Cerebellum (tissue), 4 donors: ENCODE measurements at places on chromosomes 12 and 14.

DNA sequence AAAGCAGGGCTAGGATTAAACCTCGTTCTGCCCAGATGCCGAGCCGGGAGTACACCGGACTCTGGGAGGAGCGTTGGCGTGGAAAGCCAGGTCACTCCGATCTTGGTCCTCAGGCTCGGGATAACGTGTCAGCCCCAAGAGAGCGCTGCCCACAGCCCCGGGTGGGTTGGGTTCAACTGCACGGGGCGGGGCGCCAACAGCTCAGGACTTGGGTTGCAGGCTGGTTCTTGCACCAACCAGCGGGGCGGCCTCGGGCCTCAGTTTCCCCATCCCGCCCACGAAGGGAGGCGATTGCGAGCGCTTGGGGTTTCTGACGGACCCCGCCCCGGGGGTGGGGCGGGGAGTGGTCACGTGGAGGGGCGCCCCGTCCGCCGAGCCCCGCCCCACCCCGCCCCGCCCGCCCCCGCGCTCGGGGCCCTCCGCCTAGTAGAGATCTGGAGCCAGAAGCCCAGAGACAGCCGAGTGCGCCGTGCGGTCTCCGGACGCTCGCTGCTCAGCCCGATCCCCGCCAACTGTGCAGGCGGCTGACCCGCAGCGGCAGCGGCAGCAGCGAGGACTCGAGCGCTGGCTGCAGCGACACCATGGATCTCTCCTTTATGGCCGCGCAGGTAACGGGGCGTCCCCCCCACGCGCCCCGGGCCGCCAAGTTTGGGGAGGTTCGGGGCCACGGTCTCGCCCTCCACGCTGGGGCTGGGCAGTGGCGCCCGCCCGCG is at the start of gene C14orf132:
TSS of gene C14orf132 (plus strand) at position 443 of the 713 bp plus-strand sequence. CDS start at position 582, 139 bp downstream.
- DNase-seq = peak; percentile 93

- no peak for DNase-seq
Observed at GRCh38 chr14:76218662-76219061, 66.9 kb downstream of the GPATCH2L start.

- DNase-seq = no peak
Observed at GRCh38 chr12:11496157-11496851, 100.9 kb upstream of the PRB2 start.

DNA sequence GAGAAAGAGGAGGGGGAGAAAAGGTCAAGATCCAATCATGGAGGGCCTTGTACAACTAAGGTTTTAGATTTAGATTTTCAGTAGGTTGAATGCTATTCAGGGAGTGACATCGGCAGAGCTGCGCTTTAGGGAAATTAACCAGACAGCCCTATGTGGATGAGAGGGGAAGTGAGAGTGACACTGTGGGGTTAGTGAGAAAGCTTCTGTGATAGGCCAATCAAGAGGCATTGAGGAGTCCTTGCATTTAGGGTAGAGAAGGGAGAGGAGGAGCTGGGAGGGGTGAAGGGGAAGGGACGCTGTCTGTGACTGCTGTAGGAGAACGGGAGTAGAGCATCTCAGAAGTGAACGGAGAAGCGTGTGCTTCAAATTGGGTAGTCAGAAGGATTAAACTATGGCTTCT is 3.4 kb downstream of the HSD17B6 start:
- no peak for DNase-seq

- DNase-seq = no peak
Observed at GRCh38 chr12:12428961-12429657, 72.2 kb downstream of the BORCS5 start.

DNA sequence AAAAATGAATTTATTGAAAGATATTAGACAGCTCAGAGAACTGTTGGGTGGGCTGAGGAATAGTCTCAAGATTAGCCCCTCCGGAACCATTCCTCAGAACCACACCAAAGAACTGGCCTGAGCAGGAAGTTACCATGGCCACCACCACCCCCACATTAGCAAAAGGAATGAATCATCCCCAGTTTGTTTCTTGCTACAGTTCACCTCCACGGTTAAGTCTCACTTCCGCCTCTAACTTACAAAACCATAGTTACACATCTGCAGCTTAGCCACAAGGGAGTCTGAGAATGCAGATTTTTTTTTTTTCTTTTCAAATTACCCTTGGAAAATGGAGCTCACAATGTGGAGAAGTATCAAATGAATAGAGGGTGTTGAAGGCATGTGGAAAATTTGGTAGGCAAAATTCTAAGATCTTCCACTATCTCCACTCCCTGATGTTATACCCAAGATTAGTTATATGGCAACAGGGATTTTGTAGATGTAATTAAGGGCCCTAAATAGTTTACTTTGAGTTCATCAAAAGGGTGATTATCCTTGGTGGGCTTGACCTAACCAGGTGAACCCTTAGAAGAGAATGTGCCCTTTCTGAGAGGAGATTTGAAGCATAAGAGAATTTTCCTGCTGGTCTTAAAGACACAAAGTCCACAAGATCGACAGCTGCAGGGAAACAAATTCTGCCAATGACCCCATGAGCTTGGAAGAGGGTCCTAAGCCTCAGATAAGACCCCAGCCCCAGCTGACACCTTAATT is 129.8 kb upstream of the KRR1 start:
- no peak for DNase-seq

- no peak for DNase-seq
Observed at GRCh38 chr12:33588725-33589405, 149.2 kb upstream of the SYT10 start.

- no peak for DNase-seq
Observed at GRCh38 chr12:6018265-6018664, 73.2 kb upstream of the ANO2 start.

- no peak for DNase-seq
Observed at GRCh38 chr12:2338991-2339431, 286.2 kb downstream of the CACNA1C start.

- DNase-seq = no peak
Observed at GRCh38 chr12:46920499-46920898, 94.7 kb upstream of the SLC38A4 start.

- no peak for DNase-seq
Observed at GRCh38 chr14:31902002-31902401, 175.1 kb upstream of the ARHGAP5 start.

DNA sequence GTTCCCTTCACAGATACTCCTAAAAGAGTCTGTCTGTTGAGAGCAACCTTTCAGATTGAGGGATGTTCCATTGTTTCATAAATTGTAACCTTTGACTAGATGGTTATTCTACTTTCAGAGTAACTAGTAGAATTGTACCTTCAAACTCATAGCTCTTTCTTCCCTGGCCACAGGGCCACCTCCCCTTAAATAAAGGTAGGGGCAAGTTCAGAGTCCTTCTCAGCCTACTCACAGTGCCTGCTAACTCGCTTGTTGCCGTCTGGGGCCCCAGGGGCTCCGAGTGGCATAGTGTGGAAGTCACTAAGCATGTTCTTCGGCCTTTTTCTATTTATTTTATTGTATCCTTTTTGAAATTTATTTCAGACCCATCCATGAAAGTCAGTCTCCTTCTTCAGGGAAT is 250.4 kb downstream of the ALX1 start:
- DNase-seq = no peak

DNA sequence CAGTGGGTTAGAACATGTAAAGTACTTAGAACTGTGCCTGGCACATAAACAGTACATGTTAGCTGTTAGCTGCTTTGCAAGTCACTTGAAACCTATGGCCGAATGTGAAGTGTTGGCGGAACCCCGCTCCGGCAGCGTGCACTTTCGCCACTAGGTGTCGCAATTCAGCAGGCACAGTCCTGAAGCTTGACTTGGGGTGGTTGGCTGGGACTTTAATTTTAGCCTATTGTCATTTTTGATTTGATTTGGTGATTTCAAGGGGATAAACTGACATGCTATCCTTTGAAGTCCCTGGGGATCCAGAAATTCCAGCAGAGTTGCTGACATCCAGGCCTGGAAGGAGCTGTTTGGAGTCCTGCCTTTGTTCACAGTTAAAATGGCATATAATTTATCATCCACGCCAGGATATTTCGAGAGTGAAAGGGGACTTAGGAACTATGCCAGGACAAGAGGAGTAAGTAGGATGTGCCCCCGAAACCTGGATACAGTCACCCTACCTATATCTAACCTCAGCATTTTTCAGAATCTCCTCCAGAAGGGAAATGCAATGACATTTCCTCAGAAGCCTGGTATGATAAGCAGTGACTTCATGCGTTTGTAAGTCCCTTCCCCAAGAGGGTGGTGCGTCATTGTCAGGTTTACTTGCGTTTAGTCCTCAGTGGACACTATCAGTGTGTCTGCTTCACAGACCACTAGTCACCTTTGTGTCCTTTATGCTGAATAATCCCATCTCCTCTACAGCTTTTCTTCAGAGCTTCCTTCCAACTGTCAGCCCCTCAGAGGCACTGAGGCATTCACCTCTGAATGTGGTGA is 3.5 kb upstream of the TSPAN9 start:
- peak; percentile 90 for DNase-seq

- DNase-seq = no peak
Observed at GRCh38 chr14:51869411-51870100, 9.1 kb downstream of the GNG2 start.

- DNase-seq = no peak
Observed at GRCh38 chr12:96478011-96478410, 11.4 kb upstream of the CFAP54 start.

- DNase-seq = no peak
Observed at GRCh38 chr14:103735439-103735814, 19.8 kb downstream of the ZFYVE21 start.

DNA sequence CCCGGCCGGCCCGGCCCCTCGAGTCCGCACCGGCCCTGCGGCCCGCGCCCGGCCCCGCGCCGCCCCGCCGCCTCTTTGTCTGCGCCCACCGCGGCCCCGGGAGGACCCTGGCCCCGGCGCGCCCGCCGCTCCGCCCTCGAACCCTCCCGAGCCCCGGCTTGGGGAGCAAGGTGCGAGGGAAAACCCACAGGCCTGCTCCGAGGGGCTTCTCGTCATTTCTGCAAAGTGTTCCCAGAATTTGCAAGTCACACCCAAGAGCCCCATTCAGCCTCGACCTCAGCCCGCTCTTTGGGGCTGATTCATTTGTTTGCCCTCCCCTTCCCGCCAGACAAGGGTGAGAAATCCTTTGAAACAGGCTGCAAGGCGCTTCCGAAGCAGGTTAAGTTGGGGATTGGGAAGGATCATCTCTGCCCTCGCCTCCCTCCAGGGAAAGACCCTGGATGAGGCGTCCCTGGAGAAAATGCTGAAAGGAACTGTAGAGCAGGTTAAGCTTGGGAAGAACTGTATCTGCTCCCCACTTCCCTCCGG is 325 bp upstream of the CLIP1 start:
- no peak for DNase-seq

DNA sequence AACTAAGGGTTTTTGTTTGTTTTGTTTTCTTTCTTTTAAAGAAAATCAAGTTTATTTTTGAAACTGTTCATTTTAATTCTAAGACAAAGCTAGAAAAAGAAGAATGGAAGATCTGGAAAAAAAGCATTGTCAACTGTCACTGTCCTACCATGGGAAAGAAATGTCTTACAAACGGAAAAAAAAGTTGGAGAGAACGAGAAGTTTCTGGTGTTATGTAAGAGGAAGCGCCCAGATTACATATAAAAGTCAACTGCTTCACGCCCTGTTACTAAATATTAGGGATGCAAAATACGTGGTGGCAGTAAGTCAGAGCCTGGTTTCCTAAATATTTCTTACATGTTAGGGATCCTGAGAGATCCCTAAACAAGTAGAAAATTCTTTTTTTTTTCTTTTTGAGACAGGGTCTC is 14.3 kb upstream of the FBXL14 start:
- no peak for DNase-seq

GRCh38 chr14:102182936-102183619 is 43.4 kb downstream of the WDR20 start:
- no peak for DNase-seq

- DNase-seq = no peak
Observed at GRCh38 chr14:53619691-53620231, 336.9 kb downstream of the BMP4 start.

DNA sequence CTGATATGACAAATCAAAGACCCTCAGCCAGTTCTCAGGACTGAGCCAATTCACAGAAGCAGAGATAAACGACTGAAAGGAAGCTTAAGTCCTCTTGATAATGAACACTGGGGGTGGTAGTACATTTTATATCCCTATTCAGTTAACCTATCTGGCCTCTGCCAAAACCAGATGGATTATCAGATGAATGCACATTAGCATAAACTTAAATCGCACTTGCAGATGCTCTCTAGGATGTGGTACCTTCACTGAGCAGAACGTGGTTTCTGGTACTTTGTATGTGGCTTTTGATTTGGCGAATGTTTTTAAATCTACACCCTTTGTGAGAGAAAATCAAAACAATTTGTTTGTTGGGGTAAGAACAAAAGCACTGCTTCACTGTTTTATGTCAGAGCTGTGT is 21.1 kb upstream of the TAS2R14 start:
- DNase-seq = no peak

DNA sequence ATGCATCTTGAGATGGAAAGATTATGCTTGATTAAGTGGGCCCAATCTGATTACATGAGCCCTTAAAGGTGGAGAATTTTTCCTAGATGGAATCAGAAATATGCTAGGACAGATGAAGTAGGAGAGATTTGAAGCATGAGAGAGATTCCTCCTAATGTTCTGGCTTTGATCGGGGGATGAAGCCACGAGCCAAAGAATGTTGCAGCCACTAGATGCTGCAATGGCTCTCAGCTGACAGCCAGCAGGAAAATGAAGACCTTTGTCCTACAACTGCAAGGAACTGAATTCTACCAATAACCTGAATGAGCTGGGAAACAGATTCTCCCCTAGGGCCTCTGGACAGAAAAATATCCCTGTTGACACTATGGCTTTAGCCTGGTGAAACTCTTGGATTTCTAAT is 82.6 kb upstream of the ATP2B1 start:
- DNase-seq = no peak

DNA sequence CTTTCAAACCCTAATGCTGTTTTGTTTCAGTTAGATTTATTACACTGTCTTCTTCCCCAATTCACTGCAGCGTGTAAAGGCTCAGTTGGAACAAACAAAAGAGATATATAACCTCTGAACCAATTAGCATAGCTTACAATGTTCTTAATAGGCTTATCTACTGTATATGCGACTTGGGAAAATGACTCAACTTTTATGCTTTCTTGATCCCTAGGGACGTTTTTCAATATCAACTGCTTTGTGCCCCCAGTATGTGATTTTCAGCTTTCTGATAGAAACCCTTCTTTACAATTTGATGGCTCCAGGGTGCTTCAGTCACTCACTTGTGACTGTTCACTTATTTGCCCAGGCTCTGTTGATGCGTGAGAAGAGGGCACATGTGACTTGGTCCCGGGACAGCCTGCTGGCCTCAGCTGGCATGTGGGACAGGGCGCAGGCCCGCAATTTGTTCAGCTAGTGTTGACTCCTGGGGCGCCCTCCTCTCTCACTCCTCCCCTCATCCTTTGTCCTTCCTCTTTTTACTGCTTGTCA is 107.1 kb downstream of the TMTC2 start:
- no peak for DNase-seq

GRCh38 chr12:32494656-32495055 is 95.3 kb downstream of the FGD4 start:
- DNase-seq = no peak

GRCh38 chr12:76470028-76470939 is 89.3 kb downstream of the OSBPL8 start:
- peak; percentile 54 for DNase-seq

- no peak for DNase-seq
Observed at GRCh38 chr14:104657101-104657524, 32.3 kb upstream of the INF2 start.
